Dermis microvascular lymphatic vessel endothelial cell (primary cell): ENCODE measurements at places on chromosomes 3 and 15.

DNA sequence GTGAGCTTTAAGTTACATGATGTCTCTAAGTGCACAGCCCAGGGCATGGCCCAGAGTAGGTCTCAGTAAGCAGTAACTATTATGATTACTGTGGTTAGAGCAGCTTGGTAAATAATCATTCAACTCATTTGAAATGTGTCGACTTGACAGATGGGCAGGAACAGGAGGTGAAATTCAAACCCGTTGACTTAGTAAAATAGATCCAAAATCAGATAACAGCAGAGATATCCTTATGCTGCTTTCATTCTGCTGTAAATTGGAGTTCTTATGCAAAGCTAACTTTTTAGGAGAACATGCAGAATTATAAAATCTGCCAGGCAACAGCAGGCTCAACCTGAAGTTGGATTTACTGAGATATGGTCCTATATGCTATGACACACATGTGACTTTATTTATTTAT lies 118.7 kb upstream of the KLHL25 start:
- DNase-seq: no peak

GRCh38 chr3:110016235-110016815 lies 679.0 kb upstream of the DPPA4 start:
- peak; percentile 73 for DNase-seq

GRCh38 chr3:51397392-51397791 lies 6.3 kb downstream of the RBM15B start:
- no peak for DNase-seq

DNA sequence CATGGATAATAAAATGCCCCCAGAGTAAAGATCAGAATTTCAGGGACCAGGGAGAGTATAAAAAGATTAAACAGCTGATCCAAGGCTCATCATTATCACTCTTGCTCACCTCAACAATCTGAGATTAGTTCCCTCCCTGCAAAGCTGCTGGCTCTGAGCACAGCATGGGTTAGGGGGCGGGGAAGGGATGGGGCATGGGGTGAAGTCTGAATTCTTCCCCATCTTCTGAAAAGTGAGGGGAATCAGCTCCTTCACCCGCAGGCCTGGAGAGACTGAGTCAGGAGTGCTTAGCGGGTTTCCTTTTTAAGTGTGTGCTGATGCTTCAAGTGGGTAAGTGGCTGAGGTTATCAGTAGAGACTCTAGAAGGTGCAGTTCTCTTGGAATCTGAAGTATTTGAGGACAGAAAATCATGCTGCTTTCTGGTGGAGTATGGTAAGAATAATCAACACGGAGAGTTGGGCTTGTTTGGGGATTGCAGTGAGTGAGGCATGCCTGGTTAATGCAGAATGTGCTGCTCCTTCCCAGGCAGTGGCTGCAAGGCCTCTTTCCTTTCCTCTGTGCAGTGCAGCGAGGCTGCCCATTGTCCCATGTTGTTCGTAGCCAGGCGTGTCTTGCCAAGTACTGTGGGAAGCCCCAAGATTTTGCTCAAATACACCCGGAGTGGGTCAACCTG lies 59.2 kb upstream of the TRAK1 start:
- no peak for DNase-seq

DNA sequence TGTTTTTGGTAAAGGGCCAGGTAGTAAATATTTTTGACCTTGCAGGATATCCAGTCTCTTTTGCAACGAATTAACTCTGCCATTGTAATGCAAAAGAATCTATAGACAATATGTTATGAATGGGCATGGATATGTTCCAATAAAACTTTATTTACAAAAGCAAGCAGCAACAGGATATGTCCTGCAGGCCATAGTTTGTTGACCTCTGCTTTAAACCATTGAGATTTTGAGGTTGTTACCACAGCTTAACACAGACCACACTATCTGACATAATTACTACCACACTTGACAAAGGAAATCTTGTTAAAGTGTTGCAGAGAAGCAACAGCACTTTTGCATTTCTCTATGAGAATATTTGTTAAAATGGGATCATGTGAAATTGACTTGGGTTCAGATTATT lies 349.3 kb downstream of the ERC2 start:
- no peak for DNase-seq

GRCh38 chr3:168671091-168671490 lies 575.4 kb upstream of the GOLIM4 start:
- no peak for DNase-seq
